Kidney (tissue), 22 donors: ENCODE measurements at places on chromosomes 13 and 19. TPM values are rescaled to one million over a fixed set of nuclear protein-coding genes. Genes with fewer than 3 reads are reported as not detected.

The KIRREL2 gene
- total RNA-seq = not detected

The GGN gene
- 1.6 TPM for total RNA-seq

GRCh38 chr19:17109962-17110598 is 34.5 kb downstream of the MYO9B start:
- H3K4me1 ChIP-seq = no peaks in the 10 kb centered on the region
- H3K27me3 ChIP-seq = no peaks in the 10 kb centered on the region

DNA sequence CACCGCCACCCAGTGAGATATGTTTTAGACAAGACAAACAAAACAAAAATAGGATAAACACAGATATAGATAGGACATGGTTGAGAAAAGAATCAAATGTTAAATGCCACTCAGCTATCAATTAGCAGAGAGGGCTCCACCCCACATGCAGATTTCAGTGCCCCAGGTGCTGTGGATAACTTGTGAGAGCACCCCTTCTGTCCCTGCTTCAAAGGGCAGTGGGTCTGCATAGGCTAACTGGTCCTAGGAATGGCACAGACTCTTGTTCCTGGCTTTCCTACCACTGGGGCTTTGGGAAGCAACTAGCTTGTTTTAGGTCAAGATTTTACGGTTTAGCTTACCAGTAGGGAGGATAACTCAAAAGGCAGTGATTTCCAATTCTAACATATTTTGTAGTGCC is 460.3 kb downstream of the TSHZ3 start:
- H3K27ac ChIP-seq = no peak overlapping the region
- DNase-seq = no peak
- no peaks in the 10 kb centered on the region for H3K36me3 ChIP-seq
- H3K4me3 ChIP-seq = no peak overlapping the region

DNA sequence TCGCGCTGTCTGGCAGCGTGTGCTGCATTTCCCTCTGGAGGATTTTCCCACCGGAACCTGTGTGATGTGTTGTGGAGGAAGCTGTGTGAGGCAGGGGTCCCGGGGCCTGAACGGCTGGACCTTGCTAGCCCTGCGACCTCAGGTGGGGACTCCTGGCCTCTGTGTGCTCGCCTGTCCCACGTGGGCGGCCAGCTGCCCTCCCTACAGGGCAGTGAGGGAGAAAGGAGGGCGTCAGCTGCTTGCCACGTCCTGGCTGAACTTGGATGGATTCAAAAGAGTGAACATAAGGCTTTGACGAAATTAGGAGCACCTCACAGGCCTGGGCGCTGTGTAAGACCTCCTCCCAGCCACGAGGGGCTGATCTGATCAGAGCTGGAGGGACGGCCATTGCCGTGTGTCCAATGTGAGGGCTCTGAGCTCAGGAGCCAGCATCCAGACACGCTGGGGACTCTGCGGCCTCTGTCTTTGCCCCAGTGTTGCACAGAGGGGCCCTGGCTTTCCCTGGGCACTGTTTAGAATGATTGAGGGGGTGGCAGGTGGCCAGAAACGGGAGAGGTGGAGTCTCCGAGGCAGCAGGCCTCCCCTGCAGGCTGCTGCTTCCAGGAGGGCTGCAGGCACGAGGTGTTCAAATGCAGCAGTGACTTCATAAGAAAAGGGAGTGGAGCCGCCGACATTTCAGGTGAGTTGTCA is 13.0 kb downstream of the TFDP1 start:
- no peaks in the 10 kb centered on the region for H3K36me3 ChIP-seq
- no peak overlapping the region for H3K27ac ChIP-seq
- DNase-seq = no peak
- H3K4me1 ChIP-seq = no peaks in the 10 kb centered on the region

DNA sequence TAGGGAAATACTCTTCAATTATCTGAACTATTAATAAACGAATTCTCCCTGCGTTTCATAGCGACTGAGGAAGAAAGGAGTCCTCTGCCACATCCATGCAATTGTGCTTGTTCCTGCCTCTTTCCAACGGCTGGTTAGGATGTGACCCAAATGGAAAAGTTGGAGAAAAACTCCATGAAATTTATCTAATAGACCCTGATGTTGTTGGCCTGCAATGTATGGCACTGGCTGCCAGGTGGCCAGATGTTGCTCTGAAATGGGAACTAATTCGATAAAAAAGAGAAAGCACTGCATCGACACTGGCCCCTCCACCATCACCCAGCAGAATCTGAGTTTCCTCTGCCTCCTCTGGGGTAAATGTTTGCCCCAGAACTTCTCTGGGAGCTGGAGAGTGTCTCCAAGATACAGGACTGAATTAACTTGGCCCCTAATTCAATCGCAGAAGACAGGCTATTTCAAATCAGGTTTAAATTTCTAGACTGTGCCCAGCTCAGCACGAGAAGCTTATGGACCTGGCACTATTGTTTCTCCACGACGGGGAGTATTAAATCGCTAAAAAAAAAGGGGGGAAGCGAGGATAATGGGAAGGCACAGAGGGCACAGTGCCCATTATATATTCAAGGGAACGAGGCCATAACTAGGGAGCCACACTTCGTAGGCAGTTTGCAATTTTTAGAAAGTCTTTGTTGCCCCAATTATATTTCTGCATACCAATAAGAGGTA is 103.9 kb downstream of the ZIC5 start:
- H3K27me3 ChIP-seq = no peaks in the 10 kb centered on the region
- no peak for DNase-seq
- no peaks in the 10 kb centered on the region for H3K36me3 ChIP-seq

DNA sequence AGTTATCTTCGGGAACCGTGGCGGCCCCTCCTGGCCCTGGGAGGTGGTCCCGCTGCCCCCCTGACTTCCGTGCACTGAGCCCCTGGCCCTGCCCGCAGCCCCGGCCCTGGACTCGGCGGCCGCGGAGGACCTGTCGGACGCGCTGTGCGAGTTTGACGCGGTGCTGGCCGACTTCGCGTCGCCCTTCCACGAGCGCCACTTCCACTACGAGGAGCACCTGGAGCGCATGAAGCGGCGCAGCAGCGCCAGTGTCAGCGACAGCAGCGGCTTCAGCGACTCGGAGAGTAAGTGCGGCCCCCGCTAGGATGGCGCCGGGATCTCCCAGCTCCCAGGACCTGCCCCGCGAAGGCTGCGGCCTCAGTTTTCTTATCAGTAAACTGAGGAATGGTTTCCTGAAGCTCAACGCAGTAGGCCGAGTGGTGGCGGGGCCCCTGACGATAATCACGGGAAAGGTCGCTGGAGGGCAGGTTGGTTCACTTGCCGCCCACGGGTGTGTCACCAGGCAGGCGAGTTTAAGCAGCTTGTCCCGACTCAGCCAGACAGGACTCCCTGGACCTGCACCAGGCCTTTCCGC is 924 bp downstream of the RGCC start:
- peak overlapping the region; percentile 49 for H3K27ac ChIP-seq
- H3K4me1 ChIP-seq = no peaks in the 10 kb centered on the region
- H3K4me3 ChIP-seq = peak overlapping the region; percentile 67
- DNase-seq = no peak
- H3K27me3 ChIP-seq = peaks cover 7% of the 10 kb centered on the region
- no peaks in the 10 kb centered on the region for H3K36me3 ChIP-seq
